ENCODE measurements at places on chromosomes 3 and 15. TPM values are rescaled to one million over a fixed set of nuclear protein-coding genes. Genes with fewer than 3 reads are reported as not detected.

The SLTM gene
- total RNA-seq: 153 TPM

DNA sequence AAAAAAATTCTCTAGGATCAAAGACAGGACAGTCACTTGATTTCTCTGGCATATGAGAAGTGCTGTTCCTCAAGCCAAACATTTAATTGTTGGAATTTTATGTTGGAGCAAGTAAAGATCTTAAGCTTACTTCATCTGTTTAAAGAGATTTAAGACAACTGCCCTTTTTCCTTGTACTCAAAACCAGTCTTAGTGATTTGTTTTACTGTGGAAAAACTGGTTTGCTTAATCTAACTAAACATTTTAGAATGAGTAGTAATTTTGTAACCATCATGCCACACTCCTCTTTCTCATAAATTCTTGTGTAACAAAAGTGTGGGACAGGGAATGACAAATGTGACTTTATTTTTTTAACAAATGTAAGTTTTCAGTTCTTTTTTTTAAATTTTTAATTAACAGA is 18.4 kb downstream of the PRKCI start:
- H3K27ac ChIP-seq: no peak overlapping the region
- H3K27me3 ChIP-seq: no peaks in the 10 kb centered on the region
- no peaks in the 10 kb centered on the region for H3K4me1 ChIP-seq
- no peak for DNase-seq
- no peak overlapping the region for H3K4me3 ChIP-seq

GRCh38 chr3:127458696-127459604 is 131.6 kb downstream of the TPRA1 start:
- H3K4me3 ChIP-seq: no peak overlapping the region
- peaks cover 18% of the 10 kb centered on the region for H3K27me3 ChIP-seq
- H3K36me3 ChIP-seq: no peaks in the 10 kb centered on the region

DNA sequence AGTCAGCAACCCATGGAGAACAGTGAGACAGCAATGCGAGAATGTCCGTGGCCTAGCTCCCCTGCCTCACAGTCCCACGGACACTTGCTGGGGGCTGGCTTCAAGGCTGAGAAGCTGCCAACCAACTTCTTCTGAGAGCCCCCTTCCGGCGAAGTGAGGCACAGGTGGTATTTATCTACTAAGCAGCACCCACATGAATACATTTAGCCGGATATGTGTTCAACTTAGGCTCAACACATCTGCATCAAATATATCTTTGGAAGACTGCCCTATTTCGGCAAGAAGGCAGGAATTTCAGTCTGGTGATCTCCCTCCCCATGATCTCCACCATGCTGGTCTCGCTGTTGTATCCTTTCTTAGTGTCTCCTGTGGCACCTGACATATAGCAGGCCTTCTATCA is 340.9 kb upstream of the NR2E3 start:
- no peaks in the 10 kb centered on the region for H3K27me3 ChIP-seq
- no peak overlapping the region for H3K4me3 ChIP-seq
- no peak overlapping the region for H3K27ac ChIP-seq

DNA sequence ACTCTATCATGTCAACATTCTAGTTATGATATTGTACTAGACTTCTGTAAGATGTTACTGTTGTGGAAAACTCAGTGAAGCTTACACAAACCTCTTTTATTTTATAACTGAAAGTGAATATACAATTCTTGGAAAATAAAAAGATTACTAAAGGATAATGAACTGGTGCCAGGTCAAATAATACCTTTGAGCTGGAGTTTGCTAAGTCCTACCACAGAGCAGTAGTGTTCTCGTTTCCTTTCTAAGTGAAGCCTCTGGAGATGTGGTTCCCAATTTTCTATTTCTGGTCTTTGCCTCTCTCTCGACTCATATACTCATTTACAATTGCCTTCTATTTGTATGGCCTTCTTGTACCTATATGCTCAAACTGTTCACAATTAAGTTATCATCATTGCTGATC is 942.9 kb downstream of the SQOR start:
- H3K27ac ChIP-seq: no peak overlapping the region
- DNase-seq: no peak
- H3K4me3 ChIP-seq: no peak overlapping the region
- H3K4me1 ChIP-seq: no peaks in the 10 kb centered on the region
- H3K36me3 ChIP-seq: no peaks in the 10 kb centered on the region
